ENCODE measurements at places on chromosomes 2 and 18.

GRCh38 chr2:204081487-204082425 lies 145.2 kb downstream of the ICOS start:
- peak; percentile 16 for DNase-seq

GRCh38 chr18:26504831-26505230 lies 43.5 kb downstream of the KCTD1 start:
- DNase-seq: no peak

DNA sequence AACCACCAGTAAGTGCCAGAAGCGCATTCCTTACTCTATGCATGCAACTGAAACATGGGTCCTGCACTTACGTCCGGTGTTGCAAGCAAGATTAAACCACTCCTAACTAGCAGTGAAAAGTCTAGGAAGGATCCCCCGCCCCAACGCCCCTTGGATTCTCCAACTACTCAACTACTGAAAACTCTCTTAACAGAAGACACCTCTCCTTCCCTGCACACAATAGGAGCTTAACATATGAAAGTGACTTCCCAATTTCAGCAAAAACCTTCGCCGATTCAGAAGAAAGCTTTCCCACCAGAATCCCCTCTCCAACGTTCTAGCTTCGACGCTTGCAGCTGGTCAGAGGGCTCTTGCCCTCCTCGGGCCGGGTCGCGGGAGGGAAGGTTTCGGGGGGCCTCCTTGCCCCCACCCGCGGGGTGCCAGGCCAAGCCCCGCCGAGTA lies 578 bp downstream of the IWS1 start:
- peak; percentile 51 for DNase-seq

DNA sequence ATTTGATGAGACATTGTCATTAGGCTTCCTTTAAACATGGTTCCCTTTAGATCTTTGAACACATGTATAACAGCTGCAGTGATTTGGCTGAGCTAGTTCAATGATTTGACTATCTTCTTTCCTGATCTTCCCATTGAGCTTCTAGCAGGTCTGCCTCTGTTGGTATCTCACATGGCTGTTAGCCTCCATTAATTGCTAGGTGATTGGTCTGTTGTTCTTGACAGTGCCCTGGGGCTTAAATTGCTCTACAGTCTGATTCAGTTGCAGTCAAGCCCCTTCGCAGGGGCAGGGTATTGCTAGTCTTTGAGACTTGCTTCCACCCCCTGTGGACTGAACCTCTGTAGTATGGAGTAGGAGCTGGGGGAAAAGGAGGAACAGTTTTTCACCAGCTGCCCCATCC lies 24.1 kb downstream of the SKA1 start:
- DNase-seq: no peak

- DNase-seq: no peak
Observed at GRCh38 chr18:36496022-36496421, 198.5 kb downstream of the FHOD3 start.

GRCh38 chr2:219072741-219073250 lies 12.1 kb upstream of the IHH start:
- no peak for DNase-seq

DNA sequence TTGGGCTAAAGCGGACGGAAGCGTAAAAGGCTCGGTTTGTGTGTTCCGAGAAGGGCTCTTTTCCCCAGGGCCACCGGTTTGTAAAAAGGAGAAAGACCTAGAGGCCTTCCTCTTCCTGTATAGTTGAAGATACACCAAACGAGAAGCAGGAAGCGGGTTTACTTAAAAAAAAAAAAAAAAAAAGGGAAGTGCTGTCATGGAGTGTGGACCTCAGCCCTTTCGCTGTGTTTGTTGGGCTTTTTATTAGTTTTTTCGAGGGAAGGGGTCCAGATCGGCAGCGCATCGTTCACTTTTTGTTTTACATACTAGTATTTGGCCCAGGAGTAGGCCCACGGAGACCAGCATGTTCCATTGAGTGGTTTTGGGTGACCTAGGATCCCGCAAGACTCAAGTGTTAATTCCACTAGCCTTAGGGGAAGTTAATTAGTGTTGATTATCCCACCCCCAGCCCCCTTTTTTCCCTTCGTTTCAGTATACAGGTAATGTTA lies 676 bp downstream of the ACTR2 start:
- no peak for DNase-seq

- DNase-seq: no peak
Observed at GRCh38 chr2:558302-558642, 118.9 kb downstream of the TMEM18 start.

DNA sequence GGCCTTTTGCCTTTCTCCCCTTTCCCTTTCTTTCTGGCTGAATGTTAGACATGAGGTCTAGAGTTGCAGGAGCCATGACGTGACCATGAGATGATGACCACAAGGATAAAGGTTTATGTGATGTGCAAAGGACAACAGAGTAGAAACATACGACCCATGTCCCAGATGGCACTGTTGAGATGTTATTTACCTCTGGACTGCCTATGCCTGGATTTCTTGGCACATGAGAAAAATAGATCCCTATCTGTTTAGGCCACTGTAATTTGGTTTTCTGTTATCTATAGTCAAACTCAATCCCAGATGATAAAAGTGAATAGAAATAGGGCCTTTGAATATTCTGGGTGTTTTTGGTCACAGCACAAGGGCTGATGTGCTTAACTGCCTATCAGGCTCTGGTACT lies 58.8 kb downstream of the GDF7 start:
- DNase-seq: no peak

GRCh38 chr2:29455200-29455860 lies 340.1 kb downstream of the CLIP4 start:
- no peak for DNase-seq

DNA sequence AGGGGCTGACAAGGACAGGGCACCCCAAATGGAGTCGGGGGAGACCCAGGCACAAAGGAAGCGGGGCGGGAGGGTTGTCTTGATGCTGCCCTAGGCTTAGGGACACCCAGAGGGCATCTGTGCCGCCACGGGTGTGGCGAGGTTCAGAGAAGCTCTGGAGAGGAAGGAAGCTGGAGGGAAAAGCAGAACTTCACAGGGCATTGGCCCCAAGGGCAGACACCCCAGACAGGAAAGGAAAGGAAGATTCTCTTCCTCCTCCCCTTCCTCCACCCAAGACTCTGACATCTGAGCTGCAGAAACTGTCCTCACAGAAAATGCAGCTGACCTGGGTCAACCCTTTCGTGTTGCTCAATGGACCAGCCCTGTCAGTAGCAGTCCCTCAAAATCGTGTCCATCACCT lies 25.6 kb downstream of the DNMT3A start:
- no peak for DNase-seq

- no peak for DNase-seq
Observed at GRCh38 chr18:29547626-29548025, 1370.7 kb upstream of the CDH2 start.

GRCh38 chr2:129050101-129050500 lies 731.4 kb upstream of the HS6ST1 start:
- no peak for DNase-seq

GRCh38 chr2:135839713-135840112 lies 2.7 kb upstream of the LCT start:
- no peak for DNase-seq

DNA sequence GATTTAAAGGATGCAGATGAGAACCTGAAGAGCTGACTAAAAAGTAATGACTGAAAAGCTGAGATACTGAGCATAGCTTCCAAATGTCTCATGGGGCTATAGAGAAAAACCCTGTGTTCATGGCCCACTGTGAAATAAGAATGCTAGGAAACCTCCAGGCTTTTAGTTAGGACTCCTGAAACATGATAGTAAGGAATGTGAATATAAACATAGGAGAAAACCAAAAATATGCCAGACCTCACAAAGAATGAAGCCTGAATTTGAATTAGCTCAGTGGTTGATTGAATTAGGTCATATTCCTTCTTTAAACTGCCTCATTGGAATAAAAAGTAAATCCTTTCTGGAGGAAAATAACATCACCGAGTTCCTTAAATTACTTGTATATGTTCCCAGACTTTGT lies 194.5 kb upstream of the NXPH2 start:
- DNase-seq: peak; percentile 1

DNA sequence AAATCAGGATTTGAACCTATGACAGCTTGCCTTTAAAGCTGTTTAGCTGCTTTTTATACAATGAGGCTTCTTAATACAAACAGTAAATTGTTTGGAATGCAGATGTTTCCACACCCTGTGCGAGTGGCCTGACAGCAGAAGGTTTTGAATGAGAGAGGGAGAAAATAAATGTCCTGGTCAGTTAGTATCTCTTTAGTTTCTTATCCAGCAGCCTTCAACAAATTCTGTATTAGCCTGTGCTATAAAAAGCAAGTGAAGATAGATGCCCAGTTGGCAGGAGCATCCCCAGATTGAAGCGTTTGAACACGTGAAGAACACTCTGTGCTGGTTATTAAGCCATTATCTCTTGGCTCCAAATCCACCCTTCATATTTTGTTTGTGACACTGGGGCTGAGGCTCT lies 70.6 kb downstream of the CERS6 start:
- no peak for DNase-seq

GRCh38 chr2:100160396-100160795 lies 18.0 kb upstream of the AFF3 start:
- no peak for DNase-seq

GRCh38 chr2:224946895-224947294 lies 95.4 kb downstream of the DOCK10 start:
- no peak for DNase-seq

- DNase-seq: no peak
Observed at GRCh38 chr2:3729786-3730185, 26.4 kb downstream of the DCDC2C start.

DNA sequence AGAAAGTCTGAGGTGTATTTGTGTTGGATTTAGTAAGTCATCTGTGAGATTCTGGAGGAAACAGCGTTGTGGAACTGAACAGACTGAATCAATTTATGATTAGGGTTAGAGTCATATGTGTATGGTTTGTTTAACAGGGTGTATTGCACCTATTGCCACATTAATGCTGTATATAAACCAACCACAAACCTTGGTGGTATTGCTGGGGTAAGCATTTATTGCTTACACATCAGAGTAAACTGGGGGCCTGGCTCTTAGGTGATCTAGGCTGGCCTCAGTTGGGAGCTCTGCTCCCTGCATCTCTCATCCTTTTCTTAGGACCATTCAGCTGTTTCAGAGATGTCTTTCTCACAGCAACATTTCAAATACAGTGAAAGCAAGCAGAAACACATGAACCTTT lies 59.7 kb upstream of the GRB14 start:
- no peak for DNase-seq

DNA sequence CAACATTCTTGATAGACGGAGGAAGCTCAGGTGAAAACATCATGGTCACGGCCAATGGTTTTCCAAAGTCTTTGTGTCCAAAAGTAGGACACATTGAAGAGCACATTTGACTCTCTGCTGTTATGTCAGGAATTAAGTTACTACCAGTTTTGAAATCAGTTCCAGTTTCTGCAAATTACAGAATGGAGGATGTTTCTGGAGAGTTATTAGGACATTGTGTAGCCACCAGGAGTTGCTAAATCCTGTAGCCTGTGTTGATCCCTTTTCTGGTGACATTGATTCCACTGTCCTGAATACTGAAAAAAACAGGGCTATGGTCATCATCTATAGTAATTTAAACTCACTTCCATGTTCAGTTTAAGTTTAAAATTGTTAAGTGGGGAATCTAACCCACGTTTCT lies 15.3 kb downstream of the UPP2 start:
- DNase-seq: no peak

DNA sequence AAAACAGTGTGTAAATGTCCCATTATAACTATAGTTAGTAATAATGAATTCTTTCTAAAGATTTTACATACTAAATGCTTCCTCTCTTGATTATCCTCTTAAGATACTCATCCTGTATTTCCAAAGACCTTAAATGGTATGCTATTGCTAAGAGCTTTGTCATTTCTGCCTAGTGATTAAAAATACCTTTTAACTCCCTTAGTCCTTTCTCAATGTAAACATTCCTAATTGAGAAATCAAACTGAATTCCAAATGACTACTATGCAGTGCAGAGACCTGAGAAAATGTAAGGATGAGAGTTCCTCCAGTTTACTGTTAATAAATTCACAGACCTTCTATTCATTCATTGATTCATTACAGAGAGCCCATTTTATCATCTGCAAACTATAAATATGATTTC lies 86.9 kb downstream of the SOS1 start:
- no peak for DNase-seq

DNA sequence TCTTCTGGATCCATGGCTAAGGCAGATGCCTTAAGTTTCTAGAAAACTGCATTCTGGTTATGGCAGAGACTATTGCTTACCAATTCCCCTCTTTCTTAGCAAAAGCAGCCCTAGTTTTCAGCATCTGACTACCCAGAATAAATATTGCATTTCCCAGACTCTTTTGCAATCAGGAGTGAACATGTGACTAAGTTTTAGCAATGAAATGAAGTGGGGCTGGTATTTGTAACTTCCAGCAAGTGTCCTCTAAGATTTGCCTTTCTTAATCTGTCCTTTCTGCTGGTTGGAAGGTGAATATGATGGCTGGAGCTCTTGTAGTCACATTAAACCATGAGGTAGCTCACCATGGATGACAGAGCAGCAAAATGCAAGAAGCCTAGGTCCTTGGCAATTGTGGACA lies 132.9 kb upstream of the PKDCC start:
- no peak for DNase-seq

GRCh38 chr2:8485736-8486135 lies 196.1 kb upstream of the ID2 start:
- DNase-seq: no peak

DNA sequence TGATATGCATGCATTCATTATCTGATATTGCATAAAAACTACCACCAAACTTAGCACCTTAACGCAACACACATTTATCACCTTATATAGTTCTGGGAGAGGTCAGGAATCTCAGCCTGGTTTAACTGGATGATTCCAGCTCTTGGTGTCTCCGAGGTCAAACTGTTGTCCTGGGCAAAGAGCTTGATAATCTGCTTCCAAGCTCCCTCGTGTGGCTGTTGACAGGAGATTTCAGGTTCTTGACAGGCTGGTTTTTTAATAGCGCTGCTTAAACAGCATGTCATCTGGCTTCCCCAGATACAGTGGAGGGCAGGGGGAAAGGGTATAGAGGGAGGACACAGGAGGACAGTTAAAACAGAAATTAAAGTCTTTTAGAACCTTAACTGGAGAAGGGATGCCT lies 785.0 kb downstream of the CNTNAP5 start:
- DNase-seq: peak; percentile 24

GRCh38 chr18:46054956-46055837 lies 16.9 kb downstream of the PSTPIP2 start:
- no peak for DNase-seq

DNA sequence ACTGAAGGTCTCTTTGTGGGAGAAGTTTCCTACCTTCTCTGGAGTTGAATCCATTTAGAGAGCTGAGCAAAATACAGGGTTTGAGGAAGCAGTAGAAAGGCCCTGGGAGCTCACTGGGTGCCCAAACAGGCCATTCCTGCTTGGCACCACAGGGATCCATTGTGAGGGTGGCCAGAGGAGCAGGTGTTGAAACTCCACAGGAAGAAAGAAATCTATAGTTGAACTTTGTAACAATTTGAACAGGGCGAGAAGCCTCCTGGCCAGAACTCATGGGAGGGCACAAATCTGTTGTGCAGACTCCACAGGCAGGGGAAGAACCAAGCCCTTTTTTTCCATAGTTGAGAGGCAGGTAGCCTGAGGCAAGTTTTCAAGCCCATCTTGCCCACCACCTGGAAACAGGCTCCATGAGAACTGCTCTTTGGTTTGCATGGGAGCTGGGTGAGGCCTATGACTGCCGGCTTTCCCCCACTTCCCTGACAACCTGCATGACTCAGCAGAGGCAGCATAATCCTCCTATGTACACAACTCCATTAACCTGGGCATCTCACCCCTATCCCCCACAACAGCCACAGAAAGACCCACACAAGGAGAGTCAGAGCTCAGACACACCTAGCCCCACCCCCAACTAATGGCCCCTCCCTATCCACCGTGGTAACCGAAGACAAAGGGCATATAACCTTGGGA lies 1053.0 kb downstream of the TSN start:
- DNase-seq: no peak
